ENCODE measurements at places on chromosomes 1 and 21.

DNA sequence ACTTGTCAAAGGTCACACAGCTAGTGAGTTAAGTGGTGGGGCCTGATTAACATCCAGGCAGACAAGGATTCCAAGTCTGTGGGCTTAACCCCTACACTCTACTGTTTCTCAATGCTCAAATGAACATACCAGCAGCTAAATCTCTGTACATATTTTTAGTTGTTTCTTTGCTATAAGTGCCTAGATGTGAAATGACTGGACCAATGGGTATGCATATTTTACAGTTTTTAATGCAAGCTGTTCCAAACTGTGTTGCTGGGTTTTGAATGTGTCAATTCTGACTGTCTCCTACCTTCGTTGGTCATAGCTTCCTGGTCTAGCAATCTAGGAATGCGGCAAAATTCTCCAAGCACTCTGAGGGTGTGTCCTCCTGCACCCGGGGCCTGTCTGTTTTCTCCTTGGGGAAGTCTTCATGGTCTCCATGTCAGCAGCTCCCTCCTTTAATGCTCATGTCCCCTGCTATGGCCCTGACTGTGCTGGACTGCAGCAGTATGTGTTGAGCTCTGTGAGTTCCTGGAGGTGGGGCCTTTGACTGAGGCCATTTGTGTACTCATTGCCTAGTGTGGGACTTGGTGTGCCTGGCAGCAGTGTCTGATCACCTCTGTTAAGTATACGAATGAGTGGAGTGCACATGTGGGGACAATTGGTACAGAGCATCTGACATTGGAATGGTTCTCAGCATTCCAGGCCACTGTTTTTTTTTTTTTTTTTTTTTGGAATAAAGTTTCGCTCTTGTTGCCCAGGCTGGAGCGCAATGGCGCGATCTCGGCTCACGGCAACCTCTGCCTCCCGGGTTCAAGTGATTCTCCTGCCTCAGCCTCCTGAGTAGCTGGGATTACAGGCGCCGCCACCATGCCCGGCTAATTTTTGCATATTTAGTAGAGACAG lies 72.9 kb upstream of the SLC2A1 start:
- no peak for DNase-seq

DNA sequence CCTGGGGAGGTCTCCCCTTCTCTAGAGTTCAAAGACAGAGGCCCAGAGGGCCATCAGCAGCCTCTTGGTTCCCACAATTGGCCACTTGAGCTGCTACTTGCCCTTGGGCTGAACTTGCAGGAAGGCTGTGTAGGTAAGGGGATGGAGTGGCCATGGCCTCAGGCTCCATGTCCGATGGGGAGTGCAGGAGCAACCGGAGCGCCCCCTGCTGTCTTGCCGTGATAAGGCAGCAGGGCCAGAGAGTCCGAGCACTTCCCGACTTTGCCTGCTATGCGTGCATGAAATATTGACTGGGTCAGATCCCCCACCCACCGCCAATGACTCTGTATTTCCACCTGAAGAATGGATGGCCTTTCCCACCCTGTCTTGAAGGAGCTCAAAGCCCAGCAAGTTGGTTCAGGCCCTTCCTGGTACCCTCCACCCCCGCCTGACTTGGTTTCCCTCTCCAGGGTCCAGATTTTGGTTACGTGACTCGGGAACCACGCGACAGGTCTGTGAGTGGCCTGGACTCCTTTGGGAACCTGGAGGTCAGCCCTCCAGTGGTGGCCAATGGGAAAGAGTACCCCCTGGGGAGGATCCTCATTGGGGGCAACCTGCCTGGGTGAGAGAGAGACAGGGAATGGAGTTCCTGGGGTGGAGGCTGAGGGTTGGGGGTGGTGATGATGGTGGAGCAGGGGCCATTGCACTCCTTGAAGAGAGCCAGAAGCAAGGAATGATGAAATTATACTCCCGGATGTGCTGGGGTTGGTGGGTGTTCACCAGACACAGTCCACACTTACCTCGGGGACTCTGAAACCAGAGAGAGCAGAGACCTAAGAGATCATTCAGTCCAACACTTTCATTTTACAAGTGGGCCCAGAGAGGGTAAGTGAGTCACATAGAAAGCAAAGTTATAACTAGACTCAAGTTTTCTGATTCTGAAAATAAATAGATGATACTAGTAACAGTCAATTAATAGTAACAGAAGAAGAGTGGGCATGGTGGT lies 25.6 kb downstream of the PADI3 start:
- DNase-seq, result no peak

DNA sequence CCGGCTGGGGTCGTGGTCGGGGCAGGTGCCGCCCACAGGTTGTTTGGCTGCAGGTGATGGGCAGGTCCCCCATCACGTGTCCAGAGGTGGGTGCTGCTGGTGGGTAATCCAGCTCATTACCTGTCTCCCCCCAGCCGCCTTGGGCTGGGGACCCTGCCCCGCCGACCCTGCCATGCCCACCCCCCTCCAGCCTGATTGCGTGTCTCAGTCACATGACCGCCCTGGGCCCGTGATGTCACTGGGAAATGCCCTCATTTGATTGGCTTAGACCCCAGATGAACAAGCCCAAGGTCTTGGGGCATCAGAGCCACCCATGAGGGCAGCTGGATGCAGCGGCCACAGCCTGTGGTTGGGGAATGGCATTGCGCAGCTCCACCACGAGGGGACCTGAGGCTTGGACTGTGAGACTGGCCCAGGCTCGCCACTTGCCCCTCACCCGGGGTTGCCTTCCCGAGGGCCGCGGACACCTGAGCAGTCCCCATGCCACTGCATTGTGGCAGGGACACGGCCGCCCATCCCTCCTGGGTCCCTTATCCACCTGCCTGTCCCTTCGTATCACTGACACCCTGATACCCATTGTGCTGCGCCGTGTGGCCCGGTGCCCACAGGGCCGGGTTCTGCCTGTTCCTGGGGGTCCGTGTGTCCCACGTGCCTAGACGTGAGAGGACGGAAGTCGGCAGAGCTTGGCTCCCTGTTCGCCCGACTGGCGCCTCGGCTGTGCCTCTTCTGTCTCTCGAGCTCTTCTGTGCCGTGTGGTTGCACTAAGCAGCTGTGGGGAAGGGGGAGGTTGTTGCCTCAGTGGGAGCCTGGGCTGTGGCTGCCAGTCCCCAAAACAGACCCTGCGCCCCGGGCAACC lies 68.0 kb downstream of the FAAP20 start:
- no peak for DNase-seq

GRCh38 chr21:35905096-35905962 lies 155.0 kb downstream of the SETD4 start:
- DNase-seq, result no peak

DNA sequence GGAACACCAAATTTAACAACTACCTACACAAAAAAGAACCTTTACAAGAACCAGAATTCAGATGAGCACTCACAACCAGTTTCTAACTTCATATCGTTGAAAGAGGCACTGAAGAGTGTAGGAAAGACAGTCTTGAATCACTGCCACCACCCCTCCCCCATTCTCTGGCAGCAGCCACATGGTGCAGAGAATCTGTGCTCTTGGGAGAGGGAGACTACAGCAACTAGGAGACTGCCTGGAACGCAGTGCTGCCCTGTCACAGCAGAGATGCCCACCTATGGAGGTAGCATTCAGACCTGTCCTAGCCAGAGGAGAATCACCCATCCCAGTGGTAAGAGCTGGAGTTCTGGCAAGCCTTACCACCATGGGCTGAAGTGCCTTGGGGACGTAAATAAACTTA lies 7.3 kb downstream of the CCN1 start:
- DNase-seq, result no peak

GRCh38 chr1:201241736-201242135 lies 41.6 kb upstream of the PKP1 start:
- no peak for DNase-seq

DNA sequence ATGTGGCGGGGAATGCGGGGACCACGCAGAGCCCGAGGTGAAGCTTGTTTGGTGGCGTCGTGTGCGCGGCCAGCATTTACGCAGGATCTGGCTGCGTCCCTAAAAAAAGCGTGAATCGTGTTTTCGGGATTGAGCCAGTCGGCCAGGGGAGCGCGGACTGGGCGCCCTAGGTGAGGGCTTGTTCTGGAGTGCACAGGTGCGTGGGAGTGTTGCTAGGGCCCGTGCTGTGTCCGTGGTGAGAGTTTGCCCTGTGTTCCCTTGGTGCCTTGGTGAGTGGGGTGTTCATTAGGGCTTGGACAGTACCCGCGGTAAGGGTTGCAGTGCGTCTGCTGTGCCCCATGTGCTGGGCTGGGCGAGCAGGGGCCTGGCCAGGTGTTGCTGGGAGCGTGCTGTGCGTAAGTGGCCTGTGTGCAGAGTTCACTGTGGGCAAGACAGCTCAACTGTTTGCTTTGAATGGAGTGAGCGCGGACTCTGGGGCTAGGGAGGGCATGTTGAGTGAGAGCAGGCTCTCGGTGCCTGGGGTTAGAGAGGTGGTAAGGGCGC lies 673 bp downstream of the CD46 start:
- DNase-seq, result no peak

GRCh38 chr1:101924700-101925099 lies 72.0 kb downstream of the OLFM3 start:
- no peak for DNase-seq

DNA sequence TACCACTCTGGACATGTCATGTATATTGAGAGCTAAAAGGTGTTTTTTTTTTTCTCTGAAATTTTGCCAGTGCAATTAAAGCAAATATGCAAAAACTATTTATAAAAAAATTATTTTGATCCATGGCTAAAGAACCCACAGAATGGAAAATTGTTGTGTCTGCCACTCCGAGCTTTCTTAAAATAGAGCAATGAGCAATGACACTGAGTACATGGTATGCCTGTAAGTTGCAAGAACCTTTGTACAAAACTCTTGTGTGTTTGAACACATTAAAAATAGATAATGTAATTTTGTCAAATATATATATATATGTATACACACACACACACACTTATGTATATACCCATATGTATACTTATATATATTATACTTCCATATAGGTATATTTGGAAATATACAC lies 1530.9 kb upstream of the B3GALT2 start:
- DNase-seq, result no peak

DNA sequence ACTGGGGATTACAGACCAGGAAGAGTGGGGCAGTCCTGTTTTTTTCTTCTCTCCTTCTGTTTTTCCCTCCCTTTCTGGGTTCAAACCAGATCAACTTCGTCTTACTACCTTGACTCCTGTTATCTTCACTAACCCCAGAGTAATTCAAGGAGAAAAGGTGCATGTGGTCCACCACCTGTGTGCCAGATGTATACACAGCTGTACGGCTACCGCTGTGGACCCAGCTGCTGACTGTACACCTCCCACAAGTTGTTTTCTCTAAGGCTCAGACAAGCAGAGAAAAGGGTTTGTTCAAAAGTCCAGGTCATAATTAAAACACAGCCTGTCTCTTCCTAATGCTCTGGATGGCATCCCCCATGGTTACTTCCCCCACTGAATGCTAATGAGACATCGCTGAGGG lies 102.1 kb downstream of the LMX1A start:
- no peak for DNase-seq

- DNase-seq, result no peak
Measured at GRCh38 chr1:172482044-172482443, 38.2 kb upstream of the PIGC start.

- DNase-seq, result no peak
Measured at GRCh38 chr1:42940851-42941639, 17.6 kb downstream of the SLC2A1 start.
